ENCODE measurements at places on chromosomes 2 and 18.

DNA sequence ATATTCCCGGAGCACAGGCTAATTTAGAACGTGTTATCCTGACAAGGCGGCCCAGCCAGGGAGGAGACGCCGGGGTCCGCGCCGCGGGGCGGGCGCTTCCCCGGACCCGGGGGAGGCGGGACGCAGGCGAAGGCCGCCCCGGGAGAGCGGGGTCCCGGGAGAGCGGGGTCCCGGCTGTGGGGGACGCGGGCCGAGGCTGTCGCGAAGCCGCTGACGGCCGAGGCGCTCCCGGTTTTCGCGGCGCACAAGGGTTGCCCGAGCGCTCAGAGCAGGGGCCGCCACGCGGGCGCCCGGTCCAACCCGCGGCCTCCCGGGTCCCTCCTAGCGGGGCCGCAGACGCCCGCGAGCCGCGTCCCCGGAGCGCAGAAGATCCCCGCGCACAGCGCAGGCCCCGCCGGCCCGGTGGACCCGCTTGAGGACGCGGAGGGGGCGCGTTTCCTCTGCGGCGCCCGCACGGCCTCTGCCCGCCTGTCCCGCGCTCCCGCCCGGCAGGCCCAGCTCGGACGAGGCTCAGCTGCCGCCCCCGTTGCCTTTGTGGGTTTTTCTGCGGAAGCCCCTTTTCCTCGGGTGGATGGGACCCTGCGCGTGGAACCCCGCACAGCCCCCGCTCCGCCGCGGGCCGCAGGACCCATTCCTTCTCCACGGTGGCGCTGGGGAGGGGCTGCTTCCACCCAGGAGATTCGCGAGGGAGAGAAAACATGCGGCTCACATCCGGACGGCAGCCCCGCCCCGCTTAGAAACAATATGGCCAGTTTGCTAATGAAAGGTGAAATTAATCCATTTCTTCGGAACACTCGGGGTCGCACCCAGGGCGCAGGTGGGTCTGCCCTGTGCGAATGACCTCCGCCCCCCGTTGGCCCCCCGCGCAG, 9.6 kb upstream of the KCNG2 start:
- no peak for DNase-seq

DNA sequence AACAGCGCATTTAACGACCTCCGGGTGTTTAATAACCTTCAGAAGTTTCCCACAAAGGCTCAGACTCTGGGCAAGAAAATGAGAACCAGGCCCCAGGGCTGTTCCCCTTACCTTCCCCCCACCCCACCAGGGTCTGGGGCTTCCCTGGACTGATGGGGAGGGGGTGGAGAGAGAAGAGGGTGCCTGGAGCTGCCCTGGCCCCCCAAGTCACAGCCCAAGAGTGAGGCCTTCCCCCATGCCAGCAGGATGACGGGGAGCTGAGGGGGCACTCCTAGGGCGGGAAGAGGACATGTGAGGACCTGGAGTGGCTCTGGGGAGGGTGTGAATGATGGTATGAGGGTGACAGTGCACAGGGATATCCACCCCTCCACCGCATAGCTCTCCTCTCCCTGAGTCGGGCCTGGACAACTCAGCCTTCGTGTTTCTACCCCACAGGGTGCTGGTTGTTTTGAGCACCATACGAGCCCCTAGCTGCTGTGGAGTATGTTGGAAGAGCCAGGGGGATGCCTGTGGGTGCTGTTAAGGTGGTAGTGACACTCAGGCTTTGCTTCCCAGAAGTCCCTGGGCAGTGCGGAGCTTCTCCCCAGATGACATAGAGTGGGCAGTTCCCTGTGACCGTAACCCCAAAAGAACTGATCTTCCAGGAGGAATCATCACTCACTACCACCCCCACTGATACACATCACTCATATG, 3.9 kb downstream of the PKDCC start:
- DNase-seq: no peak

- no peak for DNase-seq
These were observed 144.8 kb downstream of the ARHGAP28 start for GRCh38 chr18:6874315-6874714.

GRCh38 chr2:108583903-108584520, 49.7 kb downstream of the LIMS1 start:
- peak; percentile 48 for DNase-seq

DNA sequence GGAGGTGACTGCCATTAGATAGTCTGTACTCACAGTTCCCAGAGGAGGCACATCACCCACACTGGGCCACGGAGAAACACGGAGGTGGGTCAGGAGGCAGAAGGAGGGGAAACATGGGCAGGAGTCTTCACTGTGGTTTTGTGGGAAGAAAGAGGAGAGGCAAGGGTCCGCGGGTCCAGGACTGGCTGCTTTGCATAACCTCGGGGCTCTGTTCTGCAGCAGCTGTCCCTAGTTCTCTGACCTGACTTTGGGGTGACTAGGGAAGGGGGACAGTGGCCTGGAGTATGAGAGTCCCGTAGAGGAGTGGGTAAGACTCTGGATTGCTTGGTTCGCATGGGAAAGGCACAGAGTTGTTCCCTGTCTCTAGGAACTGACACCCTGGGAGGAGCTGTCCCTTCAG, 238.3 kb upstream of the RAB6C start:
- DNase-seq: no peak

- DNase-seq: no peak
These were observed 808.1 kb downstream of the RNF144A start for GRCh38 chr2:7725171-7725849.

GRCh38 chr2:128306081-128306930, 12.4 kb downstream of the HS6ST1 start:
- DNase-seq: peak; percentile 65

DNA sequence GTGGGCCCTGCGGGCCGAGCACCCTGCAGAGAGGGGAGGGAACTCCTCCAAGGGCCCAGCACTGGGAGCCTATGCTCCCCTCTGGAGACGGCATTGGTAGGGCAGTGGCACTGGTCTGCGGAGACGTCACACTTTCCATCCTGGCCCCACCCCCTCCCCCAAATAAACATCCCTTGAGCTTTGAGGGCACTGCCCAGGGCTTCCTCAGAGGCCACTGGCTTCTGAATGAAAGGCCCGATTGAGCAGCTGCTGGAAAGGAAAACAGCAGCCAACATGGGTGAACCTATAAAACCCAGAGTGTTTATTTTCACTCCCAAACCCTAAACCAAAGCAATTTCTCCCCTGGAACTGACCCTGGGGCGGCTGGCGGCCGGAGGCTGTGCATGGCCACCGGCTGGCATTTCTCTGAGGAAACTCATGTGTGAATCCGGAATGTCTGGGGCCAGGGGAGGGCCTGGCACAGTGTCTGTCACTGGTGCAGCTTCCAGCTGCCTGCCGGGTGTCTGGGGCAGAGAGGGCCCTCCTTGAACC, 138.9 kb downstream of the DYSF start:
- DNase-seq: peak; percentile 28

DNA sequence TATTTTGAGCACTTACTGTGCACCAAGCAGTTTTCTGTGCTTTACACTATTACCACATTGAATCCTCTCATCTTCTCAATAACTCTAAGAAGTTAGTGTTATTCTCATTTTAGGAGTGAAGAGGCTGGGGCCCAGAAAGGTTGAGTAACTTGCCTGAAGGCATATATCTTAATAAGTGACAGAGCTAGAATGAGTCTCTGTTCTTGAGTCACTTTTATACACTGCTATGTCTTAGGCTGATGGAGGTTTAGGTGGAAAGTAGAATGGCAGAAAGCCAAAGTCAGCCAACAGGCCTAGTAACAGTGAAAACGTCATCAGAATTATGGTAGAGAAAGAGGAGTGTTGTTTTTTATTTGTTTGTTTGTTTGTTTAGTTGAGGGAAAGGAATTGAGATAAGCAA, 27.9 kb upstream of the RPE start:
- no peak for DNase-seq

DNA sequence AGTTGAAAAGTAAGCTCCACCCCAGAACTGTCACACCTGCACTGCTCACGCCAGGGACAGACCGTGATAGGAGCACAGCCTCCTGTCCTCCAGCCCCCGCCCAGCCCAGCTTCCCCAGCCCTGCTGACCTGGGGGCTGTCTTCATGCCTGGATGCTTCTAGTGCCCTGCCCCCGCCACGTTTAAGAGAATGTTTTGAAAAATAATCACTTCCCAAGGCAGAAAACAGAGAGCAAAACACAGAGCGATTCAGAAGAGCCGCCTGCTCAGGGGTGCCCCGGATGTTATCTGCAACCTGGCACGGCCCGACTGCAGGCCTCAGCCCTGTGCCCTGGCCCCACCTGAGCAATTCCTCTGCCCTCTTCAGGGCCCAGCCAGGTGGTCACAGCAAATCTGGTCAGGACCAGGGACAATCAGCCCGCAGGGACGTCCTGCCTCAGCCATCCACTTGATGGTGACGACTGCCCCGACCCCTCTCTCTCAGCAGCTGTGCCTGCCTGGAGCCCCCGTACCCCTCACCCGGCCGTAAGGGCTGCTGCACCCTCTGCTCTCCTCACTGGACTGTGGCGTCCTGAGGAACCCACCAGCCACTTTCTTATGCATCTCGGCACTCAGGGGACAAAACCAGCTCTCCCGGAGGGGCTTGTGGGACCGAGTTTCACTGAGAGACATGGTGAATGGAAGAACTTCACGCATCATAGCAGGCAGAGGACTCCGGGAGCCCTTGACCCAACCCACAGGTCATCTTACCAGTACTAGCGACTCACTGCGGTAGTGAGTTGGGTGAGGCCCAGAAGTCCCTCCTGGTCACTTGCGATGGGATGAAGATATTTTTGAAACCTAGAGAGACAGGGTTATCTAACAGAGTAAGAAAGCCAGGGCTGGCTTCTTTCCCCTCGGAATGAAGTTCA, 30.2 kb downstream of the ADI1 start:
- no peak for DNase-seq

DNA sequence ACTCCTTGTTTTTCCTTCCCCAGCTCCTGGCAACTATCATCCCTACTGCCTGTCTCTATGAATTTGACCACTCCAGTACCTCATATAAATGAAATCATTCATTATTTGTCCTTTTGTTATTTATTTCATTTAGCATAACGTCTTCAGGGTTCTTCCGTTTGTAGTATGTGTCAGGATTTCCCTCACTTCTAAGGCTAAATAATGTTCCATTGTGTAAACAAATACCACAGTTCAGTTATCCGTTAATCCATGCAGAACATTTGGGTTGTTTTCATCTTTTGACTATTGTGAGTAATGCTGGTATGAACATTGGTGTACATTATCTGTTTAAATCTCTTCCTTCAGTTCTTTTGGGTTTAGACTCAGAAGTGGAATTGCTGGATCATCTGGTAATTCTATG, 18.8 kb downstream of the DYNC2LI1 start:
- DNase-seq: no peak

- no peak for DNase-seq
These were observed 1193.5 kb upstream of the ACVR2A start for GRCh38 chr2:146651361-146651760.

GRCh38 chr18:10537765-10538164, 11.9 kb downstream of the NAPG start:
- no peak for DNase-seq

DNA sequence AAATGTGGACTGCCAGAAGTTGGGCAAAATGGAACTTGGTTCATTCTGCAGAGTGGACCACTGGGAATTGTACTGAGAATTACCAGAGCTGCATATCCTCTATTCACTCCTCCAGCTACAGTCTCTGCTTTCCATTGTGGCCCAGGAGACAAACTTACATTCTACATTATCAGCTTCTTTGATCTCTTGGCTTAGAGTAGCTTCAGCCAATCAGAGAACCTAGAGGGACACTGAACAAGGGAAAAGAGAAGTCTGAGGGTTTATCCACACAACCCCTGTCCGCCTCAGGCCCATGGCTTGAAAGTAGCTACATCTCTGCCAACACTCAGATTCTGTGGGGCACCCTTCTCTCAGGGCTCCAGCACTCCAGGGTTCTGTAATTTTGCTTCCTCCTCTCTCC, 251.1 kb downstream of the TRIB2 start:
- DNase-seq: no peak

GRCh38 chr2:65647249-65647842, 214.9 kb upstream of the SPRED2 start:
- DNase-seq: no peak

DNA sequence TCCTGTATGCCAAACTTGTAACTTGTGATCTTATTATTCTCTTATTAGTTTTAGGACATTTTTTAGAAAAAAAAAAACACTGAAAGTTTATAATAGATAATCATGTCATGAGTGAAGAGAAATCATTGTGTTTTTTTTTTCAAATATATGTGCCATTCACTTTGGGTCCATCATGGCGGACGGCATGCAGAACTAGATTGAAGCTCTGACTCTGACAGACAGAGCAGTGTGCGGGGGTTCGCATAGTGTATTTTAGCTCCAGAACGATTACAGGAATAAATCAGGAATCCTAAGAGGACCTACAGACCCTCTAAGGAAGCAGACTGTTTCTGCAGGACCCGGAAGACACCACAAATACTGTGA, 484.4 kb upstream of the REG3G start:
- DNase-seq: no peak

DNA sequence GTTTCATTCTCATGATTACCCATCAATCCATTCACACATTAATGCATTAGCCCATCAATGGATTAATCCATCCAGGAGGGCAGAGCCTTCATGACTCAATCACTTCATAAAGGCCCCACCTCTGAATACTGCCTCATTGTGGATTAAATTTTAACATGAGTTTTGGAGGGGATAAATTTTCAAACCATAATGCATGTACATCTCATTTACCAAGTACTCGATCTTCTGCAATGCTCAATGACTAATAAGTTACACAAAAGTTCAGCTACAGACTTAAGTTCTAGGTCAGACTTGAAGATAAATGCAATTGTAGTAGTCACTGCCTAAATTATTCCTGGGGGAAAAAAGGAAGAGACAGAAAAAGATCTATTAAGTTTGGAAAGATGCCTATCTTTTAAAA, 120.0 kb upstream of the OSR1 start:
- no peak for DNase-seq

GRCh38 chr2:96353032-96353561, 17.5 kb downstream of the NCAPH start:
- peak; percentile 38 for DNase-seq

GRCh38 chr2:19250906-19251305, 107.5 kb downstream of the OSR1 start:
- no peak for DNase-seq

DNA sequence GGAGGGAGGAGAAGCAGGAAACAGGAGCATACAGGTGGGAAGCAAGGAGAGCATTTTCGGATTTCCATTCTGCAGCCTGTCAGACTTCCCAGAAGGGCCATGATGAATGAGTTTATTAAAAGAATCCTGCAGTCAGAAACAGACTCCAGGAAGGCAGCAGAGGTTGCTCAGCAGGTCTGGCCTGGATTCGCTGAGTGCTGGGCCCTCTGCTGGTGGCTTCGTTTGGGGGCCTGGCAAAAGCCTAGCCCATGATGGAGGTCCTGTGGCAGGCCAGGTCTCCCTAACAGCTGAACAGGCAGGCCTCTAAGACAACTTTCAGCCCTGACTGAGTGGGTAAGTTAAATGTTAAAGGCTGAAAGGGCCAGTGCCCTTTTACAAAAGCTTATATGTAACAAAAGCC, 108.2 kb upstream of the CAPN13 start:
- DNase-seq: no peak

All from left colon (tissue), 2 donors.